ENCODE measurements at places on chromosomes 3 and 15.

- peak; percentile 63 for DNase-seq
Measured at GRCh38 chr3:37967260-37967881, 23.2 kb upstream of the VILL start.

GRCh38 chr15:44199393-44199792 lies 4.3 kb upstream of the FRMD5 start:
- DNase-seq = no peak

DNA sequence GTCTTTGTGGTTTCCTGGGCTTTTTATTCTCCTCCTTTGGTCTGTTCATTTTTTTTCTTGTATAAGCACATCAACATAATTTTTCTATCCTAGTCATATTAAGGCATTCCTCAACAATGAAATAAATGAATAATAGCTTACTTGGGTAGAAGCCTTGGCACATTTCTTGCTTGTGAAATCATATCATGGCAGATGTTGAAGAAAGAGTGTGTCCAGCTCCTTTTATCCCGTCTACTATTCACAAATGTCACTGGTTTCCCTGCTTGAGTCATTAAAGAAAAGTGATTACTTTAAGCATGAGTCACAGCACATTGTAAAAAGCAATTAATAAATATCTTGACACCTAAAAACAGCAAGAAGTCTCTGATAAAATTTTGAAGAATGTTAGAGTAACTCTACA lies 42.1 kb downstream of the MINAR1 start:
- no peak for DNase-seq

GRCh38 chr3:24387493-24387892 lies 107.2 kb downstream of the THRB start:
- DNase-seq = no peak

- no peak for DNase-seq
Measured at GRCh38 chr3:186596568-186597287, 16.1 kb upstream of the AHSG start.

GRCh38 chr3:11005686-11006256 lies 13.2 kb downstream of the SLC6A1 start:
- DNase-seq = no peak

DNA sequence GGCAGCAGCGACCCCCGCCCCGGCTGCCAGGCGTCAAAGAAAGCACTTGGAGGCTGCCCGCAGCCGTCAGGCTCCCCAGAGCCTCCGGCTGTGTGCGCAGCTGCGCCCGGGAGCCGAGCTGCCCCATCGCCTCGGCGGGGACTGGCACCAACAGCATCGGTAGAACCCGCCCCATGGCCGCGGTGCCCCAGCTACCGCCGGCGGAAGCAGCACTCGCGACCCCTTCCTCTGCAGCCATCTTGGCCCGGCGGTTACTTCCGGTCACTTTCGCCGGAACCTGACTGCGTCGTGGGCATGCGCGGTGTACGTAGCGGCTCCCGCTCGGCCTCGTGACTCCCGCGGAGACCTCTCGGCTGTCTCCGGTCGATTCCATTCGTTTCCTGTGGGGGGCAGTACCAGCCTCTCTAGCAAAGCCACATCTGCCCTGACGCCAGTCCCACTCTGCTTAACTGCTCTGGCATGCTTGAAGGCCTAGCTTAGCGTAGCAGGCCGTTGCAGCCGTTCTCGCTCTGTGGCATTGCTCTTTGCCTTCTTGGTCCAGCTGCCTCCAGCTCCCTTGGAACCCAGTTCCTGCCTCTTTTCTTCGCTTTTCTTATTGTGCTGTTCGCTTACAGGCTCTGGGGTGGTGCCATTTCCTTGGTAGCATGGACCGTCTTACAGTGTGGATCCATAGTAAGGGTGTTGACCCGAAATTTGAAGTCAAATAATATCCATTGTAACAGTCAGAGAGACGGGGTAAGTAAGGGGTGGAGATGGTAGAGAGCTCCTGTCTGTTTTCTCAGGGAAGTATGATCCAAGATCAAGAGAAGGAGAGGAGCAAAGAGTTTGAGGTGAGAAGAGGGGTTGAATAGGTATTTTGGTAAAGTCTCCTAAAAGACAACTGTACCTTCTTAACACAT lies at the start of gene SPG11:
SPG11 (minus strand) TSS at position 253 of the 899 bp plus-strand sequence; CDS start at position 238, 15 bp downstream.
- DNase-seq = peak; percentile 98

- DNase-seq = no peak
Measured at GRCh38 chr3:167095976-167096375, 284.1 kb downstream of the ZBBX start.

- DNase-seq = peak; percentile 48
Measured at GRCh38 chr15:69060041-69060481, 45.6 kb downstream of the NOX5 start.

GRCh38 chr15:72339777-72340177 lies 19.8 kb upstream of the CELF6 start:
- DNase-seq = peak; percentile 33

- DNase-seq = no peak
Measured at GRCh38 chr3:56904552-56905215, 102.9 kb upstream of the ARHGEF3 start.

GRCh38 chr3:35498506-35499210 lies 140.7 kb upstream of the ARPP21 start:
- DNase-seq = no peak

DNA sequence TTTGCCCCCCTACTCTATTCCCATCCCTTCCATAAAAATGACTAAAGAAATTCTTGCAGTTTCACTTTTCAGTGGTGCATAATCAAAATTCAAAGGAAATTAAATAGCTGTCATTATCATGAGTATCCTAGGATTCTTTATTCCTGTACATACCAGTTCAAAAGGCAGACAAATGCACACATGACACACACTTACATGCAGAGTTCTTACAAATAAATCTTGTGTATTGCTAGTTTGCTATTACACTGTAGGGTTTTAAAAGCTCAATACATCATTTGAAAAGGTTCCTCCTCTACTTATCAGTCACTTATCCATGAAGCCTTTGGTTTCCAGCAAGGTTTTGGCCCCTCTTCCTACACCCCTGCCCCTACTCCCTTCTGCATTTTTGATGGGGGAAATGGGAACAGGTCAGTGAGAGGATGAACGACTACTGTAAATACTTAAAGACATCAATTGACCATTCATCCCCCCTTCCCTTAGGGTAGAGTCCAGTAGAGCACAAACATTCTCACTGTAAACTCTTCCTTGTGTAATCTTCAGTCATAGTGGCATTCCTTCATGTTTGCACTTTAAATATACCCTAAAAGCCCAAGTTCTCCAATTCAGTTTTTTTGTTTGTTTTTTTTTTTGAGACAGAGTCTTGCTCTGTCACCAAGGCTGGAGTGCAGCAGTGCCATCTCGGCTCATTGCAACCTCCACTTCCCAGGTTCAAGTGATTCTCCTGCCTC lies 92.6 kb downstream of the SUCLG2 start:
- no peak for DNase-seq

GRCh38 chr3:45332901-45333407 lies 55.4 kb upstream of the LARS2 start:
- no peak for DNase-seq

DNA sequence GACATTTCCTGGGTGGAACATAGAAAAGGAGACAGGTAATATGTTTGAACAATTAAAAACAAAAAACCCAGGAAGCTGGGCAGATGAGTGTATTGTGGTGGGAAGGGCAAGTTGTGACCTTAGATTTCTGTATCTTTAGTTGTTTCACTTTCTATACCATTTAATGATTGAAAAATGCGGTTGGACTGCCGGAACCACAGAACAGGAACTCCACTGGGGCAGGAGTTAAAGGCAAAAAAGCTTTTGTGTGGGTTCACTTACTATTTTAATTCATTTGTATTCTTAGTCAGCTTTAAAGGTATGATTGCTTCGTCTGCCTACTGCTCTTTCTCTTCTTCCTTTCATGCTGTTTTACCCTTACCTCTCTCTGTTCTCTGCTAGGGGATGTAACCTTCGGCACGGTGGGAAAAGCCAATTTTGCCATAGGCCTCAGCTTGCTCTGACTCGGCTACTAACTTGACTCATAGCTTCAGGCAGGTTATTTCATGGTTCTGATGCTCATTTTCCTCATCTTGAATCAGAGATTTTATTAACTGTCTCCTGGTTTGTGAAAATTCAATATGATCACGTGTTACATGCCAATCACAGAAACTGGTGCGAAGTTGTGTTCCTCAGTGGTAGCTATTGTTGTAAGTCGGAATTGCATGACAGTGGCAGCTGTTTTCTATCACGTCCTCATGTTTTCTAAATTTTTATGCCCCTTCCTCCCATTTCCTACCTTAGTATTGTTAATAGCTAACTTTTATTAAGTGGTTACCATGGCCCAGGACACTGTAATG lies 1.6 kb upstream of the MCTP2 start:
- no peak for DNase-seq

GRCh38 chr15:48893311-48893710 lies 15.4 kb downstream of the EID1 start:
- DNase-seq = no peak

- DNase-seq = no peak
Measured at GRCh38 chr3:150308037-150308319, 100.1 kb upstream of the TSC22D2 start.

DNA sequence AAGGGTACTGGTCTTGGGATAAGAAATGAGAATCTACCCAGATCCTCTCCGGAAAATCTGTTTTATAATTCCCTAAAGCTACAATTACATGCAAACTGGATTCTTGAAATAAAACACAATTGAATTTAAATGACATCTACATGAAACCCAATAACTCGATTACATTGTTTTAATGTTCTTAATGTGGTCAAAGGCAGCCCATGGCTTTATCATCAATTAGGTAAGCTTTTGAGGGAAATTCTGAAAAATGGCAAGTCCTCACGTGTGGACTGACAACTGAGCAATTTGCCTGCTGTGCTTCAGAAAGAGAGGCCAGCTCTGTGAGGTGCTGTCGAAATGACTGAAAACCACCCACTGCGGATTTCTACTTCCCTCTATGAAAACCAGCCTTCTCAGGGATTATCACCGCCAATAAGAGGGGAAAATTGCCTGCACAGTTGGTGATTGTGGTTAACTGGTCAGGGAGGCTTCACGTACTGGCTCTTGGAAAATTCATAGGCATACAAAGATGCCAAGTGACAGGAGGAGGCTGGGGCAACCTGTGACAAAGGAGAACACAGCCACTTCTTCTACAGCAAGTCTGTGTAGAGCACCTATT lies 200.8 kb upstream of the SLCO3A1 start:
- no peak for DNase-seq

- no peak for DNase-seq
Measured at GRCh38 chr15:35885870-35886269, 339.9 kb upstream of the DPH6 start.

GRCh38 chr3:149655826-149656574 lies 1.8 kb downstream of the WWTR1 start:
- no peak for DNase-seq

- no peak for DNase-seq
Measured at GRCh38 chr3:100288288-100288894, 27.6 kb downstream of the TBC1D23 start.

DNA sequence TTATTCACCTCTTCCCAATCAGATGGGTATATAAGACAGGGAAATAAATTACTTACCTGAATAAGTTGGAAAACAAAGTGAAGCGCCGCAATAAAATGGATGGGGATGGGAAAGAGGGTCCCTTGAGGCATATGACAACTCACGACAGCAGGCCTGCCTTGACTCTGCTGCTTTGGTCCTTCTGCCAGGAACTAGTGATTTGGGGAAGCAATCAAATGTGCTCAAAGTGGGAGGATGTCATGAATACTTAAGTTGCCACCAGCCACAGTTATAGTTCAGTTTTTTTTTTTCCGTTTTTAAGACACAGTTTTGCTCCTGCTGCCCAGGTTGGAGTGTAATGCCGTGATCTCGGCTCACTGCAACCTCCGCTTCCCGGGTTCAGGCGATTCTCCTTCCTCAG lies 4.6 kb downstream of the PARL start:
- DNase-seq = no peak

DNA sequence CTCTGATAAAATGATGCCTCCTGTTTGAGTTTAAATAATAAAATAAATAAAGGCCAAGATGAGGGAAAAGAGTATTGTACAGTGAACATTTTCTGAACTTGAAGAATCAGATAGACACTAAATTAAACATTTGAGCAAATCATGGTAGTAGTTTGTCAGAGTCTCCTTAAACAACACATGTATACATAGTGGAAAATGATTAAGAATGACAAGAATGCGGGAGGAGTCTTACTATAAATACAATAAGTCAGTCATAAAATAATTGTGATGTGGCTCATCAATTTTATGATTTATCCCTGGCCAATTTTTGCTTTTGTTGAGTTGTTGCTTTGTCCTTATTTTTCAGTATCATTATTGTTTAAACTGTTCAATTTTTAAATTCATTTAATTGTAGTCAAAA lies 158.0 kb upstream of the TMC3 start:
- no peak for DNase-seq

DNA sequence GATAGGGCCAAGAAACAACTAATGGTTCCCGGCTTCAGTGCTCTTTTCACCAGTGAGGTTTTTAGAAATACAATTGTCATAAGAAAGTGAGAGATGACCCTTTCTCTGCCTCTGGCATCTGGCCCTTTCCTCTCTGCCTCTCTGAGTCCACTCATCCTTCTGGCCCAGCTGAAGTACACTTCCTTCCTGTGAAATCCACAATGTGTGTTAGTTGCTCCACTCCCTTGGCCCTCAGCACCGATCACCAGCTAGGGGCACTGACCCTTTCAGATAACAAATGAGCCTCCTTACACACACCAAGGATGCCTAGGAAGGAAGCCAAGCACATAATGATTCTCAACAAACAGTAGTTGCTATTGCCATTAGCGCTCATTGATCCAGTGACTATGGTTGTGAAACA lies 2.9 kb upstream of the CAV3 start:
- DNase-seq = no peak

GRCh38 chr3:11480663-11481298 lies 162.9 kb downstream of the VGLL4 start:
- DNase-seq = peak; percentile 12

DNA sequence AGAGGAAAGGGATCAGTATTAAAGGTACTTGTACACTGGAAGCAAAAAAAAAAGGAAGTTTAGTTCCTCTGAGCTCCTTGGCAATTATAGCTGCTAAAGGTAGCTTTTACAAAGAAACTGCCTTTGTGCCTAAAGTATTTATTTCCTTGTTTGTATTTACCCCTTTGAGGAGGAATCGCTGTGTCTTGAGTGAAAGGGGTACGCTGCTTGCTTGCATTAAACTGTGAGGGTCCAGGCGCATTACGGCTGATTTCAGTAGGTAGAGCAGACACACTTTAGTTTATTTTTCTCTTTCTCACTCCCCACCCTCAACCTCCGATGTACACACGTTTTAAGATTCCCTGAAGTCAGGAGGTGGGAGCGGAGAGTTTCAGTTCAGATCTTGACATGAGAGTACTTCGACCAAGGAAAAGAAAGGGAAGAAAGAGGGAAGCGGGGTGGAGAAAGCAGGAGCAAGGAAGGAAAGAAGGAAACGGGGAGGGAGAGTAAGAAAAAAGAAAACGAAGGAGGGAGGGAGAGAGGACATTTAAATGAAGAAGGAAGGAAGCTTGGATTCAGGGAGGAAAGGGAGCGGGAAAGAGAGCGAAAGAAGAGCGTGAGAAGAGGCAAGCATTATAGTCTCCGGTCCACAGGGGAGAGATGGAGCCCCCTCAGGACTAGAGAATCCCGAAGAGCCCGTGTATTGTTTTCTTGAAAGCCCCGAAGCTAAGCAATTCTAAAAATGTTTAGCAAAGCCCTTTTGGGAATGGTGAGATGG lies 1.2 kb upstream of the MME start:
- DNase-seq = no peak

Measured in NCI-H82 (cell line).